ENCODE measurements at places on chromosomes 1 and 21.

- DNase-seq, result no peak
Measured at GRCh38 chr1:191320062-191320461, 838.2 kb upstream of the RGS18 start.

DNA sequence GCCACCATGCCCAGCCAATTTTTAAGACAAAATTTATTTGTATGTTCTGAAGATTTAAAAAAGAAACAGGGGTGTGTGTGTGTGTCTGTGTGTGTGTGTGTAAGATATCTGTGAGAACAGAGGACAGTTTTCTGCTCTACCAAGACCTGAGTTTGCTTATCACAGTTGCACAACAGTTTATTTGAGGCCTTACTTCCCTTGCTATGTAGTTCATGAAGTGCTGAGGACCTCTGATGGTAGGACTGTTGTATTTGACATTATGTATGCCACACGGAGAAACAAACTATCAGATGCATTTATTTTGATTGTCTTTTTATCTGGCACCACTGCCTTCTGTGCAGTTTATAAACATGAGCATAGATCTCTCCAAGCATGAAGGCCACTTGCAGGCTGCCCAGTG lies 355.2 kb downstream of the PBX1 start:
- DNase-seq, result peak; percentile 15

- DNase-seq, result no peak
Measured at GRCh38 chr1:49906365-49906764, 117.4 kb downstream of the AGBL4 start.

DNA sequence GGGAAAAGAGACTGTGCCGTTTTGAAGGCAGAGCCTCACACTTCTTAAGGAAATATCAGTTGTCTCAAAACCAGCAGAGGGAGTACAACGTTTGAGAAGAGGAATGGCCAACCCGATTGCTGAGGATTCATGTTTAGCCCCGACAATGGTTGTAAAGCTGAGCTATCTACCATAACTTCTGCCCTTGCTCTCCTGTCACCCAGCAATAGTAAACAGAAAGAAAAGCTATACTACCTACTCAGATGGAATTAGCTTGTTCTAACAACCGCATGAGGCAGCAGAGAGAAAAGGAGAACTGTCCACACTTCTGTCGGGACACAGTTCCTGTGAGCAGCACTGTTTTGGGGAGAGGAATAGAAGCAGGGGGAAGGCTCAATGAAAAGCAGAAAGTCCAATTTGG lies 91.2 kb downstream of the SLC45A1 start:
- DNase-seq, result peak; percentile 60

DNA sequence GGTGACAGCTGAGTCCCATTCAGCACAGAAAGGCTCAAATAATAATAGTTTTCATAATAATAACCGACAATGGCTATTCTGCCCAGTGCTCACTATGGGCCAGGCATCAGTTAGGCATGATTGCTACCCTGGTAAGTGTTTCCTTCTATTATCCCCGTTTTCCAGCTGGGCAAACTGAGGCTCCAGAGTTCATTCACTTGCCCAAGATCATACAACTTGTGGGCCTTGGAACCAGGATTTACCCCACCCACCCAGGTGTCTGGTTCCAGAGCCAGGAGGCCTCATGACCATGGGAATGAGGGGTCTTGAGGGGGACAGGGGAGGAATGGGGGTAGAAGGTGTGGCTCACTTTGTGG lies 518 bp downstream of the PLOD1 start:
- no peak for DNase-seq

DNA sequence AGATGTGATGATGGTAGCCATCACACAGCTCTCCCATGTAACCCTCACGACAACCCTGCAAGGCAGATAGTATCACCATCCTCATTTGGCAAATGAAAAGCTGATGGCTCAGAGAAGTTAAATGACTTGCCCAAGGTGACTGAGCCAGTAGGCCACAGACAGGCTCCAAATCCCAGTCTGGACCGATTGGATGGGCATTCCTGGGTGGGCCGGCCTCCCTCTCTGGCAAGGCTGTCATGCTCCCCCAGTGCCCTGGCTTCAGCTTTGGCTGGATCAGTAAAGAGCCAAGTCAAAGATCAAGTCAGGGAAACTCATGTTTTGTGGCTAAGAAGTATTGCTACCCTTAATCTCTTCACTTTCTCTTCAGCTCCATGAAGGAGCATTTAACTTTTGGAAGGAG lies 41.2 kb downstream of the CDCP2 start:
- no peak for DNase-seq

DNA sequence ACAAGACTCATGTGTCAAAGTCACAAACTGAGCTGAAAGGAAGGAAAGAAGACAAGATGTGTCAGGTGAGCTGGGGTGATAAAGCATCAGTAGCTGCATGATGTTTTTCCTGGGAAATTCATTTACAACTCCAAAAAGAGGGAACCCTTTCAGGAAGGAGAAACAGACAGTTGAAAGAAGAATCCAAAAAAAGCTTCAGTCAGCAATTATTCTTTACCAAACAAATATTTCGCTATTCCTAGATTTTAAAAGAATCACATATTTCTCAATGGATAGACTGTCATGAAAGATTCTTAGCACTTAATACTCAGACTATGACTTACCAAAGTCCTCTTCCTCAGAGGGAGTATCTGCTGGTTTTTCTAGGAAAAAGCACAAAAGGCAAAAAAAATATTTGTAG lies 214.7 kb downstream of the SLC44A5 start:
- DNase-seq, result no peak

DNA sequence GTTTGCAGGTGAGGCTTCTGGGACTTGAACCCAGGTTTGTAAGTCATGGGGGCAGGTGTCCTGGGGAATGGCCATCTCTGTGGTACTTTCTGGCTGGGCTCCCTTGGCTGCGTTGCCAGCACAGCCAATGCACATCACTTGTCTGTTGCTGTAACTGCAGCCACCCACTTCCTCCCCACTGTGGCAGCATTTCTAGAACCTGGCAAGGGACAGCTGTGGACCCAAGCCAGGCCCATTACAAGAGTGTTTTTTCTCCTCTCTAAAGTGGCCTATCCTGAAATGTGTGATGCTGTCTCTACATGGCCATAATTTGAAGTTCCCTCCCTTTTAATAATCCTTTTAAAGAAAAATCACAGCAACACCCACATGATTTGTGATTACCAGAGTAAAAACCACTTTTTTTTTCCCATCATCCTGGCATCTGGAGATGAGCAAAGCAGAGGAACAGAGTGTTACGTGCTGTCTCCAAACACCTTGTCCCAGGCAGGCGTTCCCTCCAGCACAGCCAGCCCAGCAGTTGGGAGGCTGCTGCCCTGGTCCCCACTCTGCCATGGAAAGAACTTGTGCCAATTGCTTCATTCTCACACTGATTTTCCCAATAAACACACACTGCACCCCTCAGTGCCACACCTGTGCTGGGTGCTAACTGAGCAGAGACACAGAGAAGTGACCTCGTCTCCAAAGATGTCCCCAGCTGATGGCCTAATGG lies 360.6 kb upstream of the USP24 start:
- no peak for DNase-seq

- DNase-seq, result peak; percentile 28
Measured at GRCh38 chr21:41684381-41685245, 82.2 kb downstream of the RIPK4 start.

DNA sequence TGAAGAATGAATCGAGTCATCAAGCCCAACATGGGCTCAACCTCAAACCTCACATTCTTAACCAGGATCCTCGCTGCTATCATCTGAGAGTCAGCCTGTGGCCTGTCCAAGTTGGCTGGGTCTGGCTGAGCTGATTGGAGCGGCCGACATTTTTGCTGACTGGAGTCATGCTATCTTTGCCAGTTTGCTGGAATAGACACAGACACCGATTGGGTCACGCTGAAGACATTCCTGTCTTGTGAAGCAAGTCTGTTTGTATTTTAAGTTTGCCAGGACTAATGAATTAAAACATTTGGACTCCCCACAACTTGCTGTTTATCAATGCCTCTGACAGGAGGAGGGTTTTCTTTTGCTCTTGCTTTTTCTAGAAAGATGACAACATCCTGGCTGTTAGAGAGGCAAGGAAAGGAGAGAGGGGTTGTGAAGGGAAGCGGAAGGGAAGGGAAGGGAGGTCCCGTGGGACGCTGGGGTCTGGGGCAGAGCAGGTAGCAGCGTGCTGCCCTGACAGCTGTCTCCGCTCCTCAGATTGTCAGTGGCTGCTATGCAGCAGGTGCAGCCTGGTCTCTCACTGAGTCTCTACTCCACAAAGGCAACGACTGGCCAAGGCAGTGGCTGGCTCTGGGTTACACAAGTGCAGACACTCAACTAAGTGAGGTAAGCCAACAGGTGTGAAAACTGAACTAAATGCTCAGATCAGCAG lies at the start of gene MAP3K7CL:
MAP3K7CL (plus strand) TSS at position 375 of the 700 bp plus-strand sequence. CDS start 2,701 bp downstream, outside the sequence.
- DNase-seq, result peak; percentile 99

GRCh38 chr21:25625036-25625435 lies 14.0 kb upstream of the JAM2 start:
- DNase-seq, result no peak

DNA sequence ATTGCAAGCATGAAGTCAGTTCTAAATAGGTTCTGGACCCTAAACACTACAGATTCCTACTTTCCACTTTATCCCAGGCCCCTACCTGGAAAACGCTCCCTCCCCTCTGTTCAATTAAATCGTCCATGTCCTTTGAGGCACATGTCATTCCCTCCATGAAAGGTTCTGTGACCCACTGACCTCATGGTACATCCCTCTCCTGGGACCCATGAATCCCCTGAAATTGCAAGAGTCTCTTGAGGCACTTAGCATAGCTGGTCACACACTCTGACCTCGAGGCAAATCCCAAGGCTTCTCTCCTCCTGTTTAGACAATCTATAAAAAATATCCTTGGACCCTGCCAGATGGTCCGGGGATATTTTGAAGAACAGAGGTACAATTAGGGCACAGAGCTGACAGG lies 34.3 kb upstream of the KRTAP19-8 start:
- DNase-seq, result no peak

- DNase-seq, result no peak
Measured at GRCh38 chr1:210464519-210465039, 135.9 kb downstream of the HHAT start.

GRCh38 chr21:42621819-42622177 lies 31.6 kb upstream of the PDE9A start:
- DNase-seq, result no peak

DNA sequence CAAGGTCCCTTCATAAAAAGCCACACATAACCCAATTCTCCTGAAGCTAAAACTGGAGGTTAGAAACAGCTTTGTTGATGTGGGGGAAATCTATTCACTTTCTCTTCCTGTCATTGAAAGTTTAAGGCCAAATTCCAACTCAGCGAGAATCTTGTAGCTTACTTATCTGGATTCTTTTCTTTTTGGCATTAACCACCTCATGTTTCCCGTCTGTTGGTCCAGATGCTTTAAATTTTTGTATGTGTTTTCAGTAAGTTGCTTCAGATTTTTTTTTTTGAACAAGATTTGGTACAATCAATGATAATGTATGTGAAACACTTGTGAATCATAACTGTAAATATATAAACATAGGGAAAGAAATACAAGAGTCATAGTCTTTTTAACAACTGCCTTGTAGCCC lies 33.7 kb upstream of the NEK7 start:
- DNase-seq, result peak; percentile 89

- no peak for DNase-seq
Measured at GRCh38 chr1:1604374-1605033, 4.6 kb upstream of the FNDC10 start.

Data from fibroblast of skin of left quadriceps (primary cell).